Stimulated activated CD8-positive, alpha-beta memory T cell treated with anti-CD3 and anti-CD28 coated beads, Interleukin-4, amount 100 ng/mL, for 4 hours (primary cell): ENCODE measurements at places on chromosomes 6 and 20.

GRCh38 chr20:24443436-24443835 lies 26.0 kb upstream of the SYNDIG1 start:
- DNase-seq: no peak

GRCh38 chr6:95581073-95581472 lies 3.7 kb downstream of the MANEA start:
- DNase-seq: no peak

DNA sequence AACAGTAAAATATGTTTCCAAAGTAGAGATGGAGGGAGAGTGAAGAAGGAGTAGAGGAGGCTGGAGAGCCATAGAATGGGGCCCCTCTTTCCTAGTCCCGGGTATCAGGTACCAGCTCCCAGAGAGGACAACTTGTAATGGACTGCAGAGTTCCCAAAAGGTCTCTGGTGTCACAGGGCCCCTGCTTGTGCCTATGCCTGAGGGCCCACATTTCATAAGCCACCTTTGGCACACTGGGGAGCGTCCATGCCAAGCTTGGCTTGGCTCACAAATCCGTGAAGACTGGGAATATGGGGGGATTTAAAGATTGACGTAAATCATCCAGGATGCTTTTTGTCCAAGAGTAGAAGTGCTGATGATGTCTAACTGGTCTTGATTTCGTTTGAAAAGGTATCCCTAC lies 16.4 kb upstream of the SLC22A3 start:
- no peak for DNase-seq

GRCh38 chr6:143301188-143301587 lies 149.3 kb downstream of the ADAT2 start:
- DNase-seq: no peak

GRCh38 chr6:155439376-155439775 lies 16.3 kb downstream of the NOX3 start:
- no peak for DNase-seq

- DNase-seq: no peak
These were observed 137.8 kb downstream of the CEBPB start for GRCh38 chr20:50328222-50328979.
